ENCODE measurements at places on chromosomes 4 and X. TPM values are rescaled to one million over a fixed set of nuclear protein-coding genes. Genes with fewer than 3 reads are reported as not detected.
A peak's percentile ranks its signal among the peaks of the same experiment; 100 is the strongest.

Gene TSPAN7
- 16.4 TPM for total RNA-seq

Gene PPP4R3C
- total RNA-seq: not detected

Gene SLIT2
- 8.5 TPM for total RNA-seq

Gene CHRDL1
- total RNA-seq: 61.4 TPM

Gene PHEX
- total RNA-seq: 0.34 TPM

Gene SULT1E1
- total RNA-seq: 0.41 TPM

Gene FRAS1
- total RNA-seq: 6.4 TPM

Gene SPATA4
- total RNA-seq: 10.2 TPM

Gene MAGED4
- 7.9 TPM for total RNA-seq

Gene BEX1
- 19.8 TPM for total RNA-seq

Gene NEIL3
- total RNA-seq: 0.59 TPM

Gene KIAA1210
- total RNA-seq: 234 TPM

GRCh38 chr4:633976-634598 is 8.7 kb downstream of the PDE6B start:
- no peak overlapping the region for H3K4me3 ChIP-seq
- H3K4me1 ChIP-seq: no peaks in the 10 kb centered on the region
- no peaks in the 10 kb centered on the region for H3K36me3 ChIP-seq
- H3K27ac ChIP-seq: no peak overlapping the region

GRCh38 chr4:7055990-7056325 is 11.9 kb downstream of the GRPEL1 start:
- no peak overlapping the region for H3K4me3 ChIP-seq
- no peak overlapping the region for H3K27ac ChIP-seq
- no peaks in the 10 kb centered on the region for H3K27me3 ChIP-seq
- H3K36me3 ChIP-seq: peaks cover 5% of the 10 kb centered on the region
- no peaks in the 10 kb centered on the region for H3K4me1 ChIP-seq

DNA sequence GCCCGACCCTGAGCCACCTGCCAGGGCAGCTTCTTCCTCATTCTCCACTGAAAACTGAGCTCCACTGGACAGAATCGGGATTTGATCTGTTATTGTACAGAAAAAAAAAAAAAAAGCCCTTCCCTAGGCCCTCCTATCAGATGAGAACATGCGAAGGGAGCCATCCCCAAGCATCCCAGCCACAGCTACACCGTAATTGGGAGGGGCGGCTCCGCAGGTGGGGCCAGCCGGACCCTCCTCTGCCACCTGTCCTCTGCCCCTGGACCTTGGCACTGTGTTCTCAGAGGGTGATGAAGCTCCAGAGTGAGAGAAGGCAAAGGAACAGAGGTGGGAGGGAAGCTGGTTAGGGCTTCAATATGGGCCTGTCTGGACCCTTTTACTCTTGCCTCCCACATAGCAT is 240.0 kb upstream of the PSAPL1 start:
- no peaks in the 10 kb centered on the region for H3K4me1 ChIP-seq
- H3K36me3 ChIP-seq: no peaks in the 10 kb centered on the region
- no peak overlapping the region for H3K27ac ChIP-seq
- H3K27me3 ChIP-seq: no peaks in the 10 kb centered on the region

DNA sequence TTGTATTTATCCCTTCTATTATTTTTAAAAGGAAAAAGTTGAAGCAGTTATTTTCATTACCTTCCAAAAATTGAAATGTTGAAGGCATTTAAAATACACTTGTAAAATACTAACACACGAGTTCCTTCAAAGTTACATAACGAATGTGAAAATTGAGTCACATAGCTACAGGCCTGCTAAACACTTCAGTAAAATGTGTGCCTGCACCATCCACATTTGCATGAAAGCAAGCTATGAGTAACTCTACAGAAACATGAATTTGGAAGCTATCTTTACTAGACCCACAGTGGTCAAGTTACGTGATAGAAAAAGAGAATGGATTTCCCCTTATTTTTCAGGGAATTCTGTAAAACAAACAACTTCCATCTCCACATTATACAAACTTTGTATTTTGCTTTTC is 1148.8 kb upstream of the PCDH7 start:
- no peak overlapping the region for H3K27ac ChIP-seq
- H3K36me3 ChIP-seq: no peaks in the 10 kb centered on the region
- no peaks in the 10 kb centered on the region for H3K4me1 ChIP-seq
- no peak overlapping the region for H3K4me3 ChIP-seq
- no peaks in the 10 kb centered on the region for H3K27me3 ChIP-seq

DNA sequence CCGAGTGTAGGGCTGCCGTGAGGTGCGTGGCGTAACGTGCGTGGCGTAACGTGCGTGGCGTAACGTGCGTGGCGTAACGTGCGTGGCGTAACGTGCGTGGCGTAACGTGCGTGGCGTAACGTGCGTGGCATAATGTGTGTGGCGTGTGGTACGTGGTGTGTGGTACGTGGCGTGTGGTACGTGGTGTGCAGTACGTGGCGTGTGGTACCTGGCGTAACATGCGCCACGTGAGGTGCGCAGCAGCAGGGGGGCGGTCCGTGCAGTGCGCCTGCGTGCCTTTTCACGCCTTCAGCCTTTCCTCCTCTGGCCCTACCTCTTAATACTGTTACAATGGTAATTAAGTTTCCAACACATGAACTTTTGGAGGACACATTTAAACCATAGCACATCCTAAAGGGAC is at the start of gene TFDP3:
TFDP3 (minus strand) TSS at position 26 of the 400 bp plus-strand sequence. CDS start 95 bp downstream, outside the sequence.
- no peaks in the 10 kb centered on the region for H3K27me3 ChIP-seq
- DNase-seq: no peak

- H3K4me1 ChIP-seq: no peaks in the 10 kb centered on the region
- H3K36me3 ChIP-seq: no peaks in the 10 kb centered on the region
- H3K27ac ChIP-seq: no peak overlapping the region
- H3K4me3 ChIP-seq: no peak overlapping the region
- no peaks in the 10 kb centered on the region for H3K27me3 ChIP-seq
These were observed 290.8 kb upstream of the GIMD1 start for GRCh38 chr4:106659371-106659770.

DNA sequence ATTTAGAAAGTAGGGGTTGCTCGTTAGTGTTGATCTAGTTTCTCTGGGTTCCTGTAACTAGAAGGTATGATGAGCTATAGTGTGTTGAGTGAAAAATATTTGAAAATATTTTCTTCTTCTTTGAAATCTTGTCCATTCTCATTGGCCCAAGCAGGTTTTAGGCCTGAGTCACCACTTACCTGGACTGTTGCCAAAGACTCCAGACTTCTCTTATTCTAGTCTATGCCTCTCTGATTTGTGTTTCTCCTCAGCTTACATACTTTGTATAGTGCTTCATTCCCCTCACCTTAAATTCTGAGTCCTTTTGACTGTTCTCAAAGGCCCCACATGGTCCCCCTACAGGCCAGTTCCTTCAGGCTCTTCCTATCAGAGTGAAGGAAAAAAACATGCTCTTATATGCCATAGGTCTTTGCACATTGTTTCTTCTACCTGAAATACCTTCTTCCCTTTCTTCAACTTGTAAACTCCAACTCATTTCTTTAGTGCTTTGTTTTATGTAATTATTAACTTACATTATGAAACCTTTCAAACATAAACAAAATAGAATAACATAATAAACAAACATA is 258.2 kb downstream of the PPP1R2C start:
- H3K27me3 ChIP-seq: no peaks in the 10 kb centered on the region
- no peak for DNase-seq
- no peaks in the 10 kb centered on the region for H3K36me3 ChIP-seq
- H3K27ac ChIP-seq: no peak overlapping the region
- no peak overlapping the region for H3K4me3 ChIP-seq

DNA sequence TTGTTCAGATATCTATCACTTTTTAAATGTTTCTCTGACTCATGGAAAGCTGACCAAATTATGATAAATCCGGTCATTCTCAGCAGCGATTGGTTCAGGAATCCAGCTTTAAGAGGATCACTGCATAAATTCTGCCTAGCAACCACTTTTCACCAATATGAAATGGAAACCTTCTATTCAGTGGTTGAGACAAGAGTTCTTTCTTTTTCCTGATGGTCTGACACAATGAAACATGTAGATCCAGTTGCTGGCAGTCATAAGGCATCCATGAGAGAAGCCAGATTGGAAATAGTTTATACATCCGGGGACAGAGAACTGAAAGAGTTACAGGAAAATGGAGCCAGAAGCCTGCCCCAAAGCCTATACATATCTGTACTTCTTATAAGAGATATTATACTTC is 27.2 kb downstream of the MAB21L2 start:
- H3K27me3 ChIP-seq: no peaks in the 10 kb centered on the region
- H3K36me3 ChIP-seq: no peaks in the 10 kb centered on the region
- DNase-seq: no peak
- H3K4me1 ChIP-seq: no peaks in the 10 kb centered on the region
- no peak overlapping the region for H3K4me3 ChIP-seq
- H3K27ac ChIP-seq: no peak overlapping the region

- H3K4me3 ChIP-seq: peak overlapping the region; percentile 64
- peaks cover 2% of the 10 kb centered on the region for H3K4me1 ChIP-seq
- H3K36me3 ChIP-seq: no peaks in the 10 kb centered on the region
- no peaks in the 10 kb centered on the region for H3K27me3 ChIP-seq
- H3K27ac ChIP-seq: peak overlapping the region; percentile 97
These were observed 3.3 kb downstream of the RBM47 start for GRCh38 chr4:40626183-40626990.

DNA sequence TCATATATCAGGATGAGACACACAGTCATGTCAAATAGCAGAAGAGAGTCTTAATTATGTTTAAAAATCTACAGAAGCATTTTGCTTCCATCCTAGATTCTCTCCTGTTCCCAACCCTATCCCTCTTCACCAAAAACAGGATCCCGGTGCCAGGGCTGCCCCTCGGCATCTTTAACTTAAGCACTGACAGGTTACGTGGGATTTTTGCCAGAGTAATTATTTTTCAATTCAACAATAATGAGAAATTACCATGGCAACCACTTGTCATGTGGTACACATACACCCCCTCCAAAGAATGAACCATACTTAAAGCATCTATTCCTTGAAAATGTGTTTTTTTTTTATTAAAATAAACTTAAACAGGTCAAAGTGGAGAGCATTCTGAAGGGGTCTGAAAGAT is 130.6 kb downstream of the LDB2 start:
- H3K27ac ChIP-seq: no peak overlapping the region
- H3K36me3 ChIP-seq: no peaks in the 10 kb centered on the region
- no peaks in the 10 kb centered on the region for H3K27me3 ChIP-seq
- H3K4me3 ChIP-seq: no peak overlapping the region
- no peak for DNase-seq

- no peak overlapping the region for H3K4me3 ChIP-seq
- no peak overlapping the region for H3K27ac ChIP-seq
- DNase-seq: peak; percentile 25
- no peaks in the 10 kb centered on the region for H3K27me3 ChIP-seq
- H3K36me3 ChIP-seq: no peaks in the 10 kb centered on the region
- H3K4me1 ChIP-seq: no peaks in the 10 kb centered on the region
These were observed 24.8 kb downstream of the ZFYVE28 start for GRCh38 chr4:2393353-2394270.

DNA sequence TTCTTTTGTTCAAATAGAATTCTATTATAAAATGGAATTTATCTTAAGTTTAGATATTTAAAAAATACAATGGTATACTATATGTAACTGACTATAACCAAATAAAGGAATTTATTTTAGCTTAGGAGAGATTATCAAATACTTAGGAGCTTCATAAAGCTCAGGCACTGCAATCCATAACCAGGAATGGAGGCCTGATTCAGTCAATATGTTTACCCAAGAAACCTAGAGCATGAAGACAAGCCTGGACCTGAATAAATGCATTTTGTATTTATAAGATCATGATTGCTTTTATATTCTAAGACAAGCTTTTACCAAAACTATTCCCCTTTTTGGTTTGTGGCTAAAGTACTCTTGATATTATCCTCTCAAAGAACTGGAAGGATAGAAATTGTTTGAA is 742.6 kb downstream of the FAT4 start:
- H3K27me3 ChIP-seq: no peaks in the 10 kb centered on the region
- H3K27ac ChIP-seq: no peak overlapping the region
- H3K4me1 ChIP-seq: no peaks in the 10 kb centered on the region
- no peaks in the 10 kb centered on the region for H3K36me3 ChIP-seq
- H3K4me3 ChIP-seq: no peak overlapping the region

- no peak for DNase-seq
- no peaks in the 10 kb centered on the region for H3K4me1 ChIP-seq
- H3K27me3 ChIP-seq: no peaks in the 10 kb centered on the region
- H3K27ac ChIP-seq: no peak overlapping the region
- H3K36me3 ChIP-seq: no peaks in the 10 kb centered on the region
These were observed 54.8 kb downstream of the CASP6 start for GRCh38 chr4:109648266-109648996.

- no peak overlapping the region for H3K27ac ChIP-seq
- DNase-seq: no peak
- no peaks in the 10 kb centered on the region for H3K27me3 ChIP-seq
- H3K4me3 ChIP-seq: no peak overlapping the region
- H3K36me3 ChIP-seq: no peaks in the 10 kb centered on the region
These were observed 100.1 kb downstream of the CEP44 start for GRCh38 chr4:174383783-174384182.

- no peak overlapping the region for H3K27ac ChIP-seq
- DNase-seq: no peak
- H3K4me1 ChIP-seq: no peaks in the 10 kb centered on the region
- H3K4me3 ChIP-seq: no peak overlapping the region
- no peaks in the 10 kb centered on the region for H3K36me3 ChIP-seq
These were observed 2.0 kb upstream of the ARX start for GRCh38 chrX:25017667-25018247.

DNA sequence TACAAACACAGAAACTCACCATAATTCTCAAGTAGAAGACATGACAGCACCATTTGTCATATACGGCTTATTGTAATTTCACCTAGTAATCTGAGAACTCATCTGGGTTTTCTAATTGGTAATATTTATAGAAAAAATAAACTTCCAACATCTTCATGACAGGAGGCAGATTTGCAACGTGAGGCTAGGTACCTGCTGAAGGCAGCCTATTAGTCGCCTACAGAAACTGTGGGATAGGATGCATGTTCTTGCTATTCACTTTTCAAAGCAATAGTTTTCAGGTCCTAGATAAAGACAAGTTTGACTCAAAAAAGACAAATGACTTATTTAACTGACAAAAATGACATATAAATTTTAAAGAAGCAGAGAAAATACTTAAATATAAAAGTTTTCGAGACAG is 2.9 kb downstream of the ZNF732 start:
- H3K27ac ChIP-seq: no peak overlapping the region
- no peak overlapping the region for H3K4me3 ChIP-seq
- H3K27me3 ChIP-seq: no peaks in the 10 kb centered on the region

GRCh38 chr4:53113431-53114225 is 251.5 kb downstream of the RASL11B start:
- H3K27me3 ChIP-seq: no peaks in the 10 kb centered on the region
- no peaks in the 10 kb centered on the region for H3K36me3 ChIP-seq
- DNase-seq: no peak

- H3K4me1 ChIP-seq: no peaks in the 10 kb centered on the region
- H3K27ac ChIP-seq: no peak overlapping the region
- H3K4me3 ChIP-seq: no peak overlapping the region
These were observed 22.6 kb upstream of the GNRHR start for GRCh38 chr4:67776746-67777145.

- no peak overlapping the region for H3K4me3 ChIP-seq
- no peaks in the 10 kb centered on the region for H3K27me3 ChIP-seq
- H3K27ac ChIP-seq: no peak overlapping the region
- H3K4me1 ChIP-seq: no peaks in the 10 kb centered on the region
- no peak for DNase-seq
- no peaks in the 10 kb centered on the region for H3K36me3 ChIP-seq
These were observed 39.7 kb upstream of the PROM1 start for GRCh38 chr4:16123356-16124084.

GRCh38 chr4:80265571-80266252 is 752 bp upstream of the FGF5 start:
- peaks cover 28% of the 10 kb centered on the region for H3K27me3 ChIP-seq
- no peaks in the 10 kb centered on the region for H3K36me3 ChIP-seq
- DNase-seq: no peak
- H3K27ac ChIP-seq: no peak overlapping the region
- peaks cover 2% of the 10 kb centered on the region for H3K4me1 ChIP-seq

- no peak overlapping the region for H3K27ac ChIP-seq
- no peak for DNase-seq
- no peaks in the 10 kb centered on the region for H3K36me3 ChIP-seq
- no peak overlapping the region for H3K4me3 ChIP-seq
- no peaks in the 10 kb centered on the region for H3K4me1 ChIP-seq
These were observed 30.6 kb upstream of the MANBA start for GRCh38 chr4:102791318-102791835.

Measured in prostate gland (tissue), 2 donors.